ENCODE measurements at places on chromosomes 3 and 15. TPM values are rescaled to one million over a fixed set of nuclear protein-coding genes. Genes with fewer than 3 reads are reported as not detected.

The MEX3B gene
- total RNA-seq: 1.4 TPM

DNA sequence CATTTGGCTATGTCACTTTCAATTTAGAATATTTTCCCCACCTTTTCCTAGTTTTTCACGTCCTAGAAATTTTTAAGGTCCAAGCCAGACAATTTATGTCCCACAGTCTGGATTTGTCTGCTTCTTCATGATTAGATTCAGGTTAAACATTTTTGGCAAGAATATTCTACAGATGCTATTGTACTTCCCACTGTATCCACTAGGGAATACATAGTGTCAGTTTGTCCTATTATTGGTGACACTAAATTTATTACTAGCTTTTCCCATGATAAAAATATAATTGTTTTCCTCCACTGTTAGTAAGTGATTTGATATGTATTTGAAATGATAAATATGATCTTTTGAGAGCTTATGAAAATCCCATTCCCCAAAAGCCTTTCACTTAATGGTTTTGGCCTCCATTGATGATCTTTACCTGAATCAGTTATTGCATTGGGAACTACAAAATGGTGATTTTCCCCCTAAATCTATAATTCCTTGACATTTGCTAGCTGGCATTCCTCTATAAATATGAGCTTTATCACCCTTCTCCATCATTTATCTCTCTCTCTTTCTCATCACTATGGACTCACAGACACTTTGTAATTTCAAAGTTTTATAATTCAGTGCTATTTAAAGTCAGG lies 8.3 kb downstream of the ARL14 start:
- DNase-seq: no peak
- no peak overlapping the region for H3K4me3 ChIP-seq
- H3K36me3 ChIP-seq: no peaks in the 10 kb centered on the region
- H3K27ac ChIP-seq: no peak overlapping the region
- no peaks in the 10 kb centered on the region for H3K27me3 ChIP-seq

The DPPA4 gene
- total RNA-seq: 0.43 TPM

- peak overlapping the region; percentile 88 for H3K27ac ChIP-seq
- H3K4me3 ChIP-seq: peak overlapping the region; percentile 76
- H3K27me3 ChIP-seq: peaks cover 66% of the 10 kb centered on the region
- no peaks in the 10 kb centered on the region for H3K36me3 ChIP-seq
- no peaks in the 10 kb centered on the region for H3K4me1 ChIP-seq
These were observed 1.1 kb upstream of the WWTR1 start for GRCh38 chr3:149658744-149659497.

The NEK10 gene
- 1.7 TPM for total RNA-seq

- H3K4me3 ChIP-seq: no peak overlapping the region
- H3K27ac ChIP-seq: no peak overlapping the region
- H3K4me1 ChIP-seq: peaks cover 62% of the 10 kb centered on the region
- H3K27me3 ChIP-seq: no peaks in the 10 kb centered on the region
- peaks cover 8% of the 10 kb centered on the region for H3K36me3 ChIP-seq
These were observed 915 bp upstream of the CALML4 start for GRCh38 chr15:68205954-68206539.

DNA sequence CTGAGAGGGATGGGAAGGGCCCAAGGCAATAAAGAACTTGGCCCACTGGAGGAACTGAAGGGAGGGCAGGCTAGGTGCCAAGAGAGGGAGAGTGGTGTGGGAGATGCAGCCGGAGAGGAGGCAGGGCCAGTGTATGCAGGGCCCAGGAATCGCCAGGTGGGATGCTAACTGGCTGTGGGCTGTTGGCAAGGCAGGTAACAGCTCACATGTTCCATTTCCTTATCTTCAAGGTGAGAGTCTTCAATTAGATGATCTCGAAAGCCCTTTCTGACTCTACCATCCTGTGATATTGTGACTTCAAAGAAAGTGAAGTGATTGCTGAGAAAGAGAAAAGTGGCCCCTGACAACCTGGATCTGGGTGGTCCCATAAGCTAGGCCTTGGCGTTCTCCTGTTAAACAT lies 49.0 kb downstream of the CASR start:
- peaks cover 7% of the 10 kb centered on the region for H3K27me3 ChIP-seq
- no peak for DNase-seq
- no peaks in the 10 kb centered on the region for H3K4me1 ChIP-seq
- H3K36me3 ChIP-seq: no peaks in the 10 kb centered on the region

GRCh38 chr3:144109944-144110343 lies 138.3 kb downstream of the DIPK2A start:
- H3K4me1 ChIP-seq: no peaks in the 10 kb centered on the region
- no peaks in the 10 kb centered on the region for H3K27me3 ChIP-seq
- no peak overlapping the region for H3K27ac ChIP-seq

- H3K36me3 ChIP-seq: no peaks in the 10 kb centered on the region
- no peaks in the 10 kb centered on the region for H3K27me3 ChIP-seq
- H3K27ac ChIP-seq: peak overlapping the region; percentile 75
- H3K4me1 ChIP-seq: peaks cover 38% of the 10 kb centered on the region
- no peak for DNase-seq
- no peak overlapping the region for H3K4me3 ChIP-seq
These were observed 63.6 kb downstream of the OSBPL10 start for GRCh38 chr3:31917303-31918005.

DNA sequence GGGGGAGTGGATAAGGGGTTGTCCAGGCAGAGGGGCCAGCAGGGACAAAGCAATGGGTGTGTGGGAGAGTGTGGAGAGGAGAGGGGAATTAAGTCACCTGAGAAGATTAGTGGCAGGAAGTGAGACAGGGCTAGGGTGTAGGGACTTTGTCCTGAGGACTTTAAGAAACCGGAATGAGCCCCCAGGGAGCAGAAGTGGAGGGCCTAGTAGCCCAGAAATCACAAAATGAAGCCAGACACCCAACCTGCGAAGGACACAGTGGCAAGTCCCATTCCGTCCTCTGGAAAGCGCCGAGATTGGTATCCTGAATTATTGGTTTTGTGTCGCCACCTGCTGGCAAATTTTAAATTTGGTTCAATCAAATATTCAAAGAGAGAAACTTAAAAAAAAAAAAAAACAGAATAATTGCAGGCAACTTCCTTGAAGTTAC lies 78.0 kb upstream of the SLC25A36 start:
- H3K27ac ChIP-seq: no peak overlapping the region
- no peak overlapping the region for H3K4me3 ChIP-seq
- no peaks in the 10 kb centered on the region for H3K27me3 ChIP-seq
- no peaks in the 10 kb centered on the region for H3K36me3 ChIP-seq

DNA sequence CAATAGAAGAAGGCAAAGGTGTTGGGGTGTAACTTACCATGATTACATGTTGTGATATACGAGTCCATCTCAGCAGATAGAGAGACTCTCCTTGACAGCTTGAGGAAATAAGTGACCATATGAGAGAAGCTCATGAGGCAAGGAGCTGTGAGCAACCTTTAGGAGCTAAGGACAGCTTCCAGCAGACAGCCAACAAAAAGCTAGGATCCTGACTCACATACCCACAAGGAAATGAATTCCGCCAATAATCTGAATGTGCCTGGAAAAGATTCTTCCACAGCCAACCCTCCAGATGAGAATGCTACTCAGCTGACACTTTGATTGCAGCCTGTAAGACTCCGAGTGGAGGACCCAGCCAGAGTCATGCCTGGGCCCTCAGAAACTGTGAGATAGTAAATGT lies 339.6 kb upstream of the TPRG1 start:
- H3K27ac ChIP-seq: no peak overlapping the region
- H3K4me3 ChIP-seq: no peak overlapping the region
- H3K4me1 ChIP-seq: peaks cover 23% of the 10 kb centered on the region
- H3K36me3 ChIP-seq: no peaks in the 10 kb centered on the region
- H3K27me3 ChIP-seq: no peaks in the 10 kb centered on the region

DNA sequence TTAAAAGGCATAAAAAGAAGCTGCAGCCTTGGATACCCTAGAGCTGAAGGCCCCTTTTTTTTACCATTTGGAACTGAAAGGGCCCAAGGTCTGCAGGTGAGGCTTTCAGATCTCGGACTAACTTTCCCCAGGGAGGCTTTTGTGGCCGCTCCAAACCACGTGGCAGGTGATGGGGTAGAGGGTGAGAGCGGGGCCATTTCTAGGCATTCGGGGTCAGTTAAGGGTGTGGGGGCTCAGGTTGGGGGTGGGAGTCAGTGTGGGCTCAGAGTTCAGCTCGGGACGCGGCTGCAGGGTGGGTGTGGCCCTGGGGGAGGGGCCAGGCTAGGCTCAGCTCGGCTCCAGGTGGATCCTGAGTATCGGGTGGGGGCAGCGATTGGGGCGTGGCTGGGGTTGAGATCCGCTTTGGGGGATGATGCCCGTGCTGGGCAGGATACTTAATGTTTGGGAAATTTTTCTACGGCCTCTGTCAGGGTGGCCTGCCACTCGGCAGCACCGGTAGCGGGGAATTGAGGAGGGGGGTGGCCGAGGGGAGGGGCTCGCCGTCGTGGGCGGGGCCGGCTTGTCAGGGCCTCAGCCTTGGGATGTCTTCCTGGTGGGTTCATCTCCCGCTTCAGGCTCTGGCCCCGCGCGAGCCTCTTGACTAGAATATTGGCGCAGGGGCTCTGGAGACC lies 2.5 kb downstream of the KLF13 start:
- H3K27me3 ChIP-seq: no peaks in the 10 kb centered on the region
- no peaks in the 10 kb centered on the region for H3K36me3 ChIP-seq
- peak overlapping the region; percentile 66 for H3K4me3 ChIP-seq
- H3K4me1 ChIP-seq: peaks cover 69% of the 10 kb centered on the region
- H3K27ac ChIP-seq: peak overlapping the region; percentile 100

The CHRD gene
- 12.5 TPM for total RNA-seq

DNA sequence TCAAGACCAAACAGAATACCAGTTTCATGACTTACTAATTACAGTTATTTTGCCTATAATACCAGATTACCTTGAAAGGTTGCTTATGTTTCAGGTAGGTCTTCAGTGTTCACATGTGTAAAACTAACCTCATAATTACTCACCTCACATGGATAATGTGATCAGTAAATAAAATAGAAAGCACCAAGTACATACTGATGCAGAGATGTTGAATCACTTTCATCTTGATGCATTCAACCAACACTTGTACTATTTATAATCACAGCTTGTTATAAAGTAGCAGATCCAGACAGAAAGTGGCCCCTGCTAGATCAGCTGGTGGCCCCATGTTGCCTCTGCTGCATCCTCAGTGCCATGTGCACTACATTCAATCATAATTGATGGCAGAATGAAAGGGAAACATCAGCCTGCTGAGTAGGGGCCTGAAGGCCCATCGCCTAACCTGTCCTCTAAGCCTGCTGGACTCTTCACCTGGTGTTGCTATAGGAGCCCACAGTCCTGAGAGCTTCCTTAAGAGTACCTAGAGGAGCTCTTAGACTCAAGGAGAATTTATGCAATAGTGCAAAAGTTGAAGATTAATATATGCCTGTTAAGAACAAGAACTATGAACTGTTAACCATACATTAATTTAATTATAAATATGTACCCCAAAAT lies 154.3 kb downstream of the PLCL2 start:
- DNase-seq: no peak
- no peaks in the 10 kb centered on the region for H3K27me3 ChIP-seq
- H3K27ac ChIP-seq: no peak overlapping the region
- peaks cover 36% of the 10 kb centered on the region for H3K4me1 ChIP-seq
- no peak overlapping the region for H3K4me3 ChIP-seq

DNA sequence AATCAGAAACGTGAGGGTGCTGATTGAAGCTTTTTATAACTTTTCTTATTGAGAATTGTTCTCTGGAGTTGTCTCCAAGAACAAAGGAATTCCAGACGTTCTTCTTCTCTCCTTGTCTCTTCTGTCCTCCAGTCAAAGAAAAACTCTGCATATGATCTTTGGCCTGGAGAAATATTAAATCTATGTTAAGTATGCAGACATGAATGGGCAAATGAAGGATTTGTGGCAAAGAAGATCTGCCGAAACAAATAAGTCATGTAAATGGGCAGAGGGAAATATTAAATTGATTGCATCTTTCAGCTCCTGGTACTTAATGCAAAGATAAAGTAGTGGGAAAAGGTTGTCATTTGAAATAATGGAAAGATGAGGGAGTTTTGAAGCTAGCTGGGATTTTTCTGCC lies 74.9 kb downstream of the IGF1R start:
- no peaks in the 10 kb centered on the region for H3K27me3 ChIP-seq
- no peak overlapping the region for H3K4me3 ChIP-seq
- H3K27ac ChIP-seq: no peak overlapping the region
- H3K4me1 ChIP-seq: peaks cover 29% of the 10 kb centered on the region

- H3K27me3 ChIP-seq: no peaks in the 10 kb centered on the region
- no peak overlapping the region for H3K4me3 ChIP-seq
- H3K36me3 ChIP-seq: no peaks in the 10 kb centered on the region
- no peak for DNase-seq
- no peaks in the 10 kb centered on the region for H3K4me1 ChIP-seq
These were observed 16.1 kb upstream of the CSPG5 start for GRCh38 chr3:47594792-47595191.

The TUBGCP5 gene
- total RNA-seq: 19.1 TPM

- no peaks in the 10 kb centered on the region for H3K27me3 ChIP-seq
- H3K27ac ChIP-seq: no peak overlapping the region
- no peaks in the 10 kb centered on the region for H3K4me1 ChIP-seq
- DNase-seq: no peak
These were observed 357.2 kb downstream of the CLSTN2 start for GRCh38 chr3:140292170-140292569.

- H3K4me1 ChIP-seq: no peaks in the 10 kb centered on the region
- H3K36me3 ChIP-seq: no peaks in the 10 kb centered on the region
- H3K4me3 ChIP-seq: no peak overlapping the region
- H3K27me3 ChIP-seq: no peaks in the 10 kb centered on the region
- DNase-seq: no peak
These were observed 15.3 kb upstream of the SPG21 start for GRCh38 chr15:65004993-65005392.

GRCh38 chr3:109234300-109234699 lies 82.0 kb downstream of the DPPA2 start:
- H3K36me3 ChIP-seq: no peaks in the 10 kb centered on the region
- H3K4me1 ChIP-seq: no peaks in the 10 kb centered on the region
- DNase-seq: no peak
- no peak overlapping the region for H3K27ac ChIP-seq

DNA sequence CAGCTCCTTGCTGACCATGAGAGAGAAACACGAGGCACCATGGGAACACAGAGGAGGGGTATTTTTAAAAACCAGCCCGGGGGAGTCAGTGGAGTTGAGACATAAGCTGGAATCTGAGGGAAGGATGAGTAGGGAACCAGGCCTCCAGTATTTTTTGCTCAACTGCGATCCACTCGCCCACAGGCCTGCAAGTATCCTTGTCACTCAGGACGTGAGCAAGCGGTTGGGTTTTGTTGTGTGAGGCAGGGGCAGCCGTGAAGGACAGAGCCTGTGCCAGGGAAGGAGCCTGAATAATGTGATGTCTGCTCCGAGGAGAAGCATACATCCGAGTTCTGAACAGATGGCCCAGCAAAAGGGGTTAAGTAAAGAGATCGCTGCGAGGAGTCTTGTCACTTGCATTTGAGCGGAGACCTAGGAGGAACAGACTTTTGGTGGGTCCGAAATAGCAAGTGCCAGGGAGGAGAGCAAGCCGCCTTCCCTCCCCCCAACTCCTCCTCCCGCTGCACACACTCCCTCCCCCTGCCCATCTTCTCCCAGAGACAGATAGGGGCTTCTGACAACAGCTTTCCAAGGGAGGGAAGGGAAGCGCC lies 20.4 kb upstream of the NTRK3 start:
- H3K4me1 ChIP-seq: no peaks in the 10 kb centered on the region
- H3K4me3 ChIP-seq: no peak overlapping the region
- peaks cover 20% of the 10 kb centered on the region for H3K27me3 ChIP-seq
- peak; percentile 56 for DNase-seq
- H3K36me3 ChIP-seq: no peaks in the 10 kb centered on the region
- H3K27ac ChIP-seq: no peak overlapping the region
